Esophagus muscularis mucosa (tissue), 4 donors: ENCODE measurements at places on chromosomes 13 and 19. TPM values are rescaled to one million over a fixed set of nuclear protein-coding genes. Genes with fewer than 3 reads are reported as not detected.

DNA sequence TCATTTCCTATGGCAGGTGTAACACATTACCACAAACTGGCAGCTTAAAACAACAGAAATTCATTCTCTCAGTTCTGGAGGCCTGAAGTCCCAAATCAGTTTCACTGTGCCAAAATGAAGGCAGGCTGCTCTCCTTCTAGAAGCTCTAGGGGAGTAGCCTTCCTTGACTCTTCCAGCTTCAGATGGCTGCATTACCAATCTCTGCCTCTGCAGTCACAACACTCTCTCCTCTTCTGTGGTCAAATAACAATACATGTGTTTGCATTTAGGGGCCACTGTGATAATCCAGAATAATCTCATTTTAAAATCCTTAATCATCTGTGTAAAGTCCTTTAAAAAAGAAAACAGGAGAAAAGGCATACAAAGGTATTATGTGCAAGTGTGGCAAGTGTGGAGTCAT, 7.8 kb downstream of the DIAPH3 start:
- DNase-seq, result no peak
- no peaks in the 10 kb centered on the region for H3K27me3 ChIP-seq
- no peak overlapping the region for H3K4me3 ChIP-seq
- no peaks in the 10 kb centered on the region for H3K4me1 ChIP-seq
- no peak overlapping the region for H3K27ac ChIP-seq

GRCh38 chr13:113327766-113328471, 30.9 kb downstream of the LAMP1 start:
- H3K27me3 ChIP-seq, result no peaks in the 10 kb centered on the region
- H3K27ac ChIP-seq, result no peak overlapping the region
- H3K4me1 ChIP-seq, result no peaks in the 10 kb centered on the region
- peaks cover 31% of the 10 kb centered on the region for H3K36me3 ChIP-seq
- no peak overlapping the region for H3K4me3 ChIP-seq

DNA sequence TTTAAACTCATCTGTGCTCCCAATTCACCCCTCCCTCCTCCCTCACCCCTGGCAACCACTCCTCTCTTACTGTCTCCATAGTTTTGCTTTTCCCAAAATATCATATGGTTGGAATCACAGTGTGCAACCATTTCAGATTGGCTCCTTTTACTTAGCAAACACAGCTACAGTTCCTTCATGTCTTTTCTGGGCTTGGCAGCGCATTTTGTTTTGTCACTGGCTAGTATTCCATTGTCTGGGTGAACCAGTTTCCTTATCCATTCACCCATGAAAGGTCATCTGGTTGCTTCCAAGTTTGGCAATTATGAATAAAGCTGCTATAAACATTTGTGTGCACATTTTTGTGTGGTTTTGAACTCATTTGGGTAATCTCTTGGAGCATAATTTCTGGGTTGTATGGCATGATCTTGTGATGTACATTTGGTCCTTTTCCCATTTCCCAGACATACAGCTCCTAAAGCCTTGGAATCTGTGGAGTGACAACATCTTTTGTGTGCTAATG, 23.9 kb upstream of the GAS6 start:
- peaks cover 36% of the 10 kb centered on the region for H3K4me1 ChIP-seq
- H3K4me3 ChIP-seq, result no peak overlapping the region
- no peaks in the 10 kb centered on the region for H3K27me3 ChIP-seq
- peak; percentile 87 for DNase-seq
- H3K27ac ChIP-seq, result peak overlapping the region; percentile 56

GRCh38 chr19:47676811-47677210, 36.4 kb upstream of the EHD2 start:
- H3K27me3 ChIP-seq, result no peaks in the 10 kb centered on the region
- H3K36me3 ChIP-seq, result peaks cover 29% of the 10 kb centered on the region
- no peak for DNase-seq
- H3K27ac ChIP-seq, result no peak overlapping the region

The CDADC1 gene
- 7.5 TPM for total RNA-seq

DNA sequence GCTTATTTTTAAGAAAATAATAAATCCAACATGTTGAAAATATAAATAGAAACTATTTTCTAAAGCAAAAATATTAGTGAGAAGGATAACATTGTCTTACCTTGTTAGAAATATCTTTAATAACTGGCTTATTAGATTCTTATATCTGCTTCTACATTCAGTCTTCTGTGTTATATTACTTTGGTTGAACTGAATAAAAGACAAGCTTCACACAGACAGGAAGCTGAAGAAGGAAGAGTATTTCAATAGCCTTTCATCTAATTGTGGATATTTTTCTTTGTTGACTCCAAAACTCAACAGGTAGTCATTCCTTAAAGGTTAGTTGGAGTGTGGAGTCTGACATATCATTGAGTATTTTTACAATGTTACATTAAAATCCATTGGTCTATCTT, 10.9 kb downstream of the SETDB2 start:
- peak overlapping the region; percentile 25 for H3K4me3 ChIP-seq
- no peak for DNase-seq
- no peaks in the 10 kb centered on the region for H3K27me3 ChIP-seq
- no peak overlapping the region for H3K27ac ChIP-seq
- H3K36me3 ChIP-seq, result no peaks in the 10 kb centered on the region
- peaks cover 18% of the 10 kb centered on the region for H3K4me1 ChIP-seq

DNA sequence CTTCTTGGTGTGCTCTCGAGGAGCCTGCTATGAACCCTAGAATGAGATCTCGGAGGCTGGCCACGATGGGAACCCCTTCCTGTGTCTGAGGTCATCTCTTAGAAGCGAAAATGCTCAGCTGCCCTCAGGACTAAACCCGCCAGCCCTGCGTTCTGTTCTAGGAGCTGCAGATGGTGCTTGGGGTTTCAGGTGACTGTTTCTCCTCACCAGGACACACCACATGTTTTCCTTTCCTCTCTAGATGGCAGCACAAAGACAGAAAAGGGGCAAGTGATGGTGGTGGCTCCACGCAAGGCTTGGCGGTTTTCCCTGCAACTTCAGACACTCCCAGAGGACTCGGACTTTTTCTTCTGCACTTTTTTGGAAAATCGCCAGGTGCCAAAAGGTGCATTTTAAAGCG, 60.1 kb downstream of the RNASEH2B start:
- no peak overlapping the region for H3K27ac ChIP-seq
- no peak overlapping the region for H3K4me3 ChIP-seq
- no peaks in the 10 kb centered on the region for H3K36me3 ChIP-seq
- H3K4me1 ChIP-seq, result no peaks in the 10 kb centered on the region
- no peaks in the 10 kb centered on the region for H3K27me3 ChIP-seq
- no peak for DNase-seq

GRCh38 chr13:49836516-49836915, 44.0 kb upstream of the KPNA3 start:
- H3K27ac ChIP-seq, result no peak overlapping the region
- no peaks in the 10 kb centered on the region for H3K4me1 ChIP-seq
- H3K27me3 ChIP-seq, result no peaks in the 10 kb centered on the region

The DNAJC15 gene
- 13.3 TPM for total RNA-seq

The FAAP24 gene
- 0.39 TPM for total RNA-seq

- peaks cover 6% of the 10 kb centered on the region for H3K36me3 ChIP-seq
- peaks cover 20% of the 10 kb centered on the region for H3K4me1 ChIP-seq
- H3K27ac ChIP-seq, result no peak overlapping the region
- H3K27me3 ChIP-seq, result no peaks in the 10 kb centered on the region
Measured at GRCh38 chr13:98890925-98891324, 86.9 kb downstream of the DOCK9 start.

GRCh38 chr19:15516363-15516762, 8.0 kb downstream of the CYP4F22 start:
- no peak overlapping the region for H3K4me3 ChIP-seq
- H3K27ac ChIP-seq, result no peak overlapping the region
- H3K36me3 ChIP-seq, result no peaks in the 10 kb centered on the region
- no peak for DNase-seq
- no peaks in the 10 kb centered on the region for H3K4me1 ChIP-seq

DNA sequence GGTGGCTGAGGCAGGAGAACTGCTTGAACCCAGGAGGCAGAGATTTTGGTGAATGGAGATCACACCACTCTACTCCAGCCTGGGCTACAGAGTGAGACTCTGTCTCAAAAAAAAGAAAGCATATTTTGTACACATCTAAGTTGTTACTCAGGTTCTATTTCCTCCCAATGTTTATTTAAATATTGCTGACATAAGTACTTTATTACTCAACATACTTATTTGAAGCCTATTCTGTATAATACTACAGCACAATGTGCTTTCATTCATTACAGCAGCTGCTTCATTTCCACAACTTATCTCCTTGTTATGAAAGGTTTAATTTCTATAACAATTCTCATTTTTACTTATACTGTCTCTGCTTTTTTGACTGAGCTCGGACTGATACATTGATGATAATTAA, 495.7 kb downstream of the SLITRK1 start:
- H3K36me3 ChIP-seq, result no peaks in the 10 kb centered on the region
- H3K4me1 ChIP-seq, result no peaks in the 10 kb centered on the region
- H3K27ac ChIP-seq, result no peak overlapping the region
- no peaks in the 10 kb centered on the region for H3K27me3 ChIP-seq
- DNase-seq, result no peak
- no peak overlapping the region for H3K4me3 ChIP-seq

GRCh38 chr13:112733661-112734379, 44.0 kb downstream of the ATP11A start:
- no peaks in the 10 kb centered on the region for H3K27me3 ChIP-seq
- no peak overlapping the region for H3K4me3 ChIP-seq
- no peaks in the 10 kb centered on the region for H3K4me1 ChIP-seq
- no peak for DNase-seq

- peak overlapping the region; percentile 62 for H3K27ac ChIP-seq
- peaks cover 3% of the 10 kb centered on the region for H3K4me1 ChIP-seq
- H3K36me3 ChIP-seq, result peaks cover 87% of the 10 kb centered on the region
- DNase-seq, result no peak
- no peaks in the 10 kb centered on the region for H3K27me3 ChIP-seq
Measured at GRCh38 chr19:40622773-40623075, 21.6 kb downstream of the LTBP4 start.

GRCh38 chr19:58480831-58481230, 4.7 kb downstream of the ZNF446 start:
- no peaks in the 10 kb centered on the region for H3K27me3 ChIP-seq
- H3K27ac ChIP-seq, result no peak overlapping the region
- peaks cover 28% of the 10 kb centered on the region for H3K36me3 ChIP-seq

DNA sequence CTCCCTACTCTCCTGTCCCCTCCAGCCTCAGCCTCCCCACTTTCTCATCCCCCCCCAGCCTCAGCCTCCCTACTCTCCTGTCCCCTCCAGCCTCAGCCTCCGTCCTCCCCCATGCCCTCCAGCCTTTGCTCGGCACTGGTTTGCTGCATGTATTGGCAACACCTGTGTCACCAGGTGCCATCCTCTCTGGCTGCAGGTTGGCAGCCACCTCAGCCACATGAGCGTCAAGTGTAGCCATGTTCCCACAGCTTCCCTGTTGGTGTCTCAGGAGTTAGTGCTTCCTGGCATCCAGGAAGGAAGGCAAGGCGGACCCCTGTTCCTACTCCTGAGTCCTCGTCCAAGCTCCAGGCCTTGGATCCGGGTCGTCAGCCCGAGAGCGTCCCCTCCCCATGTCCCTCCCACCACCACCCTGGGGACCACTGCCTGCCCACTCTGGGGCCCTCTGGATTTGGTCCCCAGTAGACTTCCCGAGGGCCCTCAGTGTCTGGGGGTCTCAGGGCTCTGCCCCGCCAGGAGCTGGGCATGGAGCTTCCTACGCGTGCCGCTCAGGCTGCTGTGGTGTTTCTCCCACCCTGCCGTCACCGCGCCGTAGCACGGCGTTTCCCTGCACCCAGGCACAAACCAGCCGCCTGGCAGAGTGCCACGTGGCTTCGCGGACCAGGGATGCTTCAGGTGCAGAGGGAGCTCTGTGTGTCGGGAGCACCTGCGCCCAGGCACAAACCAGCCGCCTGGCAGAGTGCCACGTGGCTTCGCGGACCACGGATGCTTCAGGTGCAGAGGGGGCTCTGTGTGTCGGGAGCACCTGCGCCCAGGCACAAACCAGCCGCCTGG, 128.3 kb upstream of the MCF2L start:
- no peak overlapping the region for H3K27ac ChIP-seq
- H3K4me3 ChIP-seq, result no peak overlapping the region
- H3K27me3 ChIP-seq, result no peaks in the 10 kb centered on the region
- peaks cover 9% of the 10 kb centered on the region for H3K4me1 ChIP-seq
- H3K36me3 ChIP-seq, result peaks cover 74% of the 10 kb centered on the region
- DNase-seq, result no peak

DNA sequence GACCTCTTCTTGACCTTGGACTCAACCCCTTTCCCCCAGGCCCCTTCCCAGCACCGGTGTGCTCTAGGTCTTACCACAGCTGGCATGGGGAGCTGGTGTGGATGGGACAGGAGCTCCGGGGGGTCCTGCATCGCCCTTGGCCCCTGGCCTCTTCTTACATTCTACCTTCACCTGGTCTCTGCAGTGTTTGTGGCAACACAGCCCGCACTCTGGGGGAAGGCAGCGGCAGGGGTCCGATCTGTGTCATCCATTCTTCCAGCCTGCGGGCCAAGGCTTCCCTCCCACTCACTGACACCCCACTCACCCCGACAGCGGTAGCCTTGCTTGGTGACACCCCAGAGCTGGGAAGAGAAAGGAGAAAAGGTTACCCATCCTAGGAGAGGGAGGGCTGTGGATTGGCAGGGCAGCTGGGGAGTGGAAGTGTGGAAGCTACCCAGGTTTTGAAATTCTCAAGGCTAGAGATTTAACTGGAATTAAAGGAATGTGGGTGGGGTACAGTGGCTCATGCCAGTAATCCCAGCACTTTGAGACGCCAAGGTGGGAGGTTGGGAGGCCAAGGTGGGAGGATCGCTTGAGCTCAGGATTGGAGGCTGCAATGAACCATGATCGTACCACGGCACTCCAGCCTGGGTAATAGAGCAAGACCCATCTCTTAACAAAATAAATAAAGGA, 8.3 kb downstream of the FAM98C start:
- no peak overlapping the region for H3K27ac ChIP-seq
- H3K27me3 ChIP-seq, result no peaks in the 10 kb centered on the region
- H3K36me3 ChIP-seq, result peaks cover 11% of the 10 kb centered on the region
- no peak for DNase-seq
- no peak overlapping the region for H3K4me3 ChIP-seq

GRCh38 chr13:34815526-34815925, 126.5 kb upstream of the NBEA start:
- H3K27me3 ChIP-seq, result no peaks in the 10 kb centered on the region
- peaks cover 22% of the 10 kb centered on the region for H3K4me1 ChIP-seq
- no peak for DNase-seq
- H3K4me3 ChIP-seq, result no peak overlapping the region
- H3K36me3 ChIP-seq, result no peaks in the 10 kb centered on the region

The ZNF112 gene
- total RNA-seq, result 2.7 TPM

DNA sequence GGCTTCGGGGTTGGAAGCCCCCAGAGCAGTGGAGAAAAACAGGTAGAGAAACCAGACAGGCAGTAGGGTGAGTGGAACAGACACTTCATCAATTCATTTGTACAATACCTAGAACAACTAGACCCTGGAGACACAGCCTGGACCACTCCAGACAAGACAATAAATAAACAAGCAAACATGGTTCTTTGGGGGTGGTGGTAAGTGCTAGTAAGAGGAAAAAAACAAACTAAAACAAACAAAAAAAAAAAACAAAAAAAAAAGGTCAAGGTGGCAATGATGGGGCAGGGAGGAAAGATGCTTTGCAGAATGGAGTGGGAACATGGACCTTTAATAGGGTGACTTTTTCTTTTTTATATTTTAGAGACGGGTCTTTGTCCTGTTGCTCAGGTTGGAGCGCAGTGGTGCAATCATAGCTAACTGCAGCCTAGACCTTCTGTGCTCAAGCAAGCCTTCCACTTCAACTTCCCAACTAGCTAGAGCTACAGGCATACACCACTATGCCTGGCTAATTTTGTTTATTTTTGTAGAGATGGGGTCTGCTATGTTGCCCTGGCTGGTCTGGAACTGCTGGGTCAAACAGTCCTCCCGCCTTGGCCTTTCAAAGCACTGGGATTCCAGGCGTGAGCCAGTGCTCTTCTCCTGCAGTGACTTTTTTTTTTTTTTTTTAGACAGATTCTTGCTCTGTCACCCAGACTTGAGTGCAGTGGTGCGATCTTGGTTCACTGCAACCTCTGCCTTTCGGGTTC, 3.1 kb downstream of the JUNB start:
- H3K4me3 ChIP-seq, result peak overlapping the region; percentile 92
- H3K4me1 ChIP-seq, result peaks cover 36% of the 10 kb centered on the region
- H3K27me3 ChIP-seq, result no peaks in the 10 kb centered on the region

The SPIB gene
- total RNA-seq, result not detected
